ENCODE measurements at places on chromosomes 16 and 17.

- no peak for DNase-seq
Observed at GRCh38 chr16:48432136-48432535, 46.9 kb upstream of the SIAH1 start.

DNA sequence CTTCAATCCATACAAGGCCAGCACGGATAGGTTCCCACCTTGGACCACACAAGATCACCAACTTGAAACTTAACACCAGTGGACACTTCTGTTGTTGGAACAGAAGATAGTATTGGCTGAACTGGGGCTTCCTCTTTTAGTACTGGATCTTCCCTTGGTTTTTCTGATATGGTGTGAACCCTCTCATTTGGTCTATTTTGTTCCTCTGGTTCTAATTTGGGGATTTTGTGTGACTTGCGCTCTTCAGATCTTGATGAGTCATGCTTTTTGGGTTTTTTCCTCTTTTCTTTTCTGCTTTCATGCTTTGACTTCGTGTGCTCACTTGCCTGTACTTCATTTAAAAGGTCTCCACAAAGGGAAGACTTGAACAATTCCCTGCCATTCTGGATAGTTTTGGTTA lies 39.0 kb downstream of the SOST start:
- DNase-seq = no peak

DNA sequence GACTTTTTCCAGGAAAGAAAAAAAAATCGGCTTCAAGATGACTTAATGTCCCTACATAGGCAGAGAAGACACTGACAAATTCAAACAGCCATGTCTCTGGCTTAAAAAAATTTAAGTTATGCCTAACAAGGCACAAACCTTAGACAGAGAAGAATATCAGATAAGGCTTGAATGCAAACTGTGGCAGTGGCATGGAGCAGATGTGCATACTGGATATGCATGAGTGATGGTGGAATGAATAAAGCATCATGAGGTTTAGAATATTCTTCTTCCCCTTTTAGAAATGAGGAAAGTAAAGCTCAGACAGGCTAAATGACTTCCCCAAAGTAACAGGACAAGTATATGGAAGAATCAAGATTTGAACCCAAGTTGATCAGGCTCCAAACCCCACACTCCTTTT lies 23.2 kb upstream of the WSCD1 start:
- no peak for DNase-seq

- DNase-seq = no peak
Observed at GRCh38 chr17:19703106-19703827, 13.1 kb downstream of the SLC47A2 start.

DNA sequence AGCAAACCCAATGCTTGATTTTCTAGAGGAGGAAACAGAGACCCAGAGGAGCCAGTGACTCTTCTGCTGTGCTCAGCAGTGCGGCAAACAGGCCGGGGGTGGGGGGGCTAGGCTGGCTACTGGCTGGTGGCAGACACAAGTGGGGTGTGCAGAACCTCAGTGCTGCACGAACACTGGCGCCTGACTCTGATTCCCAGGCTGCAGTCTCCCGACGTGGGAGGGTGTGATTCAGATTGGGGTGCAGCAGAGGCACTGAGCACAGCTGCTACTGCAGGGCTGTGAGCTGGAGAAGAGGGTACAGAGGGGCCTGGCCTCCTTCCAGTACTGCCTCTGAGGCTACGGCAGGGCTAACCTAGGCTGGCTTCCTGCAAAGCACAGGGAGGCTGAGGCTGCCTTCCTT lies 8.1 kb downstream of the RPL19 start:
- no peak for DNase-seq

DNA sequence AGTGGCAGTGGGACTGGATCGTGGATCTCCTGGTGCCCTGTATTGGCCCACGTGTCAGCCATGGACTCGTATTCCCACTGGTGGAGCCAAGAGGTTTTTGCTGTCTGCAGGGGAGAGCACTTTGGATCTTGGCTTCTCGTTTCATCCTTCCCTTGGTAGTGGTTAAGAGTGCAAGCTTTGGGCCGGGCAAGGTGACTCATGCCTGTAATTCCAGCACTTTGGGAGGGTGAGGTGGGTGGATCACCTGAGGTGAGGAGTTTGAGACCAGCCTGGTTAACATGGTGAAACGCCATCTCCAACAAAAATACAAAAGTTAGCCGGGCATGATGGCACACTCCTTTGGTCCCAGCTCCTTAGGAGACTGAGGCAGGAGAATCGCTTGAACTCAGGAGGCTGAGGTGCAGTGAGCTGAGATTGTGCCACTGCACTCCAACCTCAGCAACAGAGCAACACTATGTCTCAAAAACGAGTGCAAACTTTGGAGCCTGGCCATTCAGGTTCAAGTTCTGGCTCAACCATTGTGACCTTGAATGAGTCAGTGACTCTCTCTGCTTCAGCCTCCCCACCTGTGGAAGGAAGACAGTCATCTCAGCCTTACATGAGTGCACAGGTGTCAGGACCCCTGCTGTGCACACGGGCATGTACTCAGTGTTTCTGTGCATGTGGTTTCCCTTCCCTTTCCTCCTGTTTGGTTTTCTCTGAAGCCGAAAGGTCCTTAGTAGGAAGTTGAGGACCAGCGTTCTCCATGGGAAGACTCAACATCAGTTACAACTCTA lies 57.4 kb downstream of the PLCG2 start:
- no peak for DNase-seq
